ENCODE measurements at places on chromosomes 6 and 20.

- DNase-seq: no peak
- H3K4me1 ChIP-seq: peaks cover 4% of the 10 kb centered on the region
- H3K36me3 ChIP-seq: no peaks in the 10 kb centered on the region
- no peak overlapping the region for H3K27ac ChIP-seq
- H3K27me3 ChIP-seq: no peaks in the 10 kb centered on the region
These were observed 57.9 kb downstream of the HIVEP1 start for GRCh38 chr6:12069891-12070529.

DNA sequence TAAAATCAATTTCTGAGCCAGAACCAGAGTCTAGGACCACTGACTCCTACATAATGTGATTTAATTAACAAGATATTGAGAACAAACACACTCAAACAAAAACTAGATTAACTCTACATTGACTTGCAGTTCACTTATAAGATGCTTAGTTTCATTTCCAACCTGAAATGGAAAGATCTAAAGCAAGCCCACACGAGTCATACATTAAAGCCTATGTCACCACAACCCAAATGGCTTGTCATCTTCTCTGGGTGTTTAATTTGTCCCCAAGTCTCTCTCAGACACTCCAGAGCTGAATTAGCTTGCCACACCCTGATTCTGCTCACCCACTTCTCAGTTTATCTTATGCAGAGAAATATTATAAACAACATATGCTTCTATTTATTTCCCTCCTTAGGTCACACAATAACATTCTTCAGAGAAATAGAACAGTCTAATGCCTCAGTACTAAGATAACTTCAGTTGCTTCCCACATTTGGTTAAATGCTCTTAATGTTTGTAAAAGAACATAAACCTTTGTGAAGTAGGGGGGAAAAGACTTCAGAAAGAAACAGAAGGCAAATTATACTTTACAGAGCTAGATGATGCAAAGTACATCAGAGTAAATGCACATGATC is 8.8 kb upstream of the FBXO30 start:
- H3K4me1 ChIP-seq: no peaks in the 10 kb centered on the region
- H3K27me3 ChIP-seq: no peaks in the 10 kb centered on the region
- no peak for DNase-seq
- H3K36me3 ChIP-seq: no peaks in the 10 kb centered on the region
- H3K4me3 ChIP-seq: no peak overlapping the region

GRCh38 chr6:87806635-87807034 is 104.6 kb upstream of the AKIRIN2 start:
- H3K36me3 ChIP-seq: no peaks in the 10 kb centered on the region
- no peaks in the 10 kb centered on the region for H3K27me3 ChIP-seq
- H3K4me3 ChIP-seq: no peak overlapping the region
- no peak overlapping the region for H3K27ac ChIP-seq
- DNase-seq: peak; percentile 54

GRCh38 chr20:56392881-56393482 is 537 bp downstream of the CSTF1 start:
- DNase-seq: no peak
- H3K27ac ChIP-seq: peak overlapping the region; percentile 75
- H3K4me3 ChIP-seq: peak overlapping the region; percentile 89
- H3K4me1 ChIP-seq: peaks cover 17% of the 10 kb centered on the region

DNA sequence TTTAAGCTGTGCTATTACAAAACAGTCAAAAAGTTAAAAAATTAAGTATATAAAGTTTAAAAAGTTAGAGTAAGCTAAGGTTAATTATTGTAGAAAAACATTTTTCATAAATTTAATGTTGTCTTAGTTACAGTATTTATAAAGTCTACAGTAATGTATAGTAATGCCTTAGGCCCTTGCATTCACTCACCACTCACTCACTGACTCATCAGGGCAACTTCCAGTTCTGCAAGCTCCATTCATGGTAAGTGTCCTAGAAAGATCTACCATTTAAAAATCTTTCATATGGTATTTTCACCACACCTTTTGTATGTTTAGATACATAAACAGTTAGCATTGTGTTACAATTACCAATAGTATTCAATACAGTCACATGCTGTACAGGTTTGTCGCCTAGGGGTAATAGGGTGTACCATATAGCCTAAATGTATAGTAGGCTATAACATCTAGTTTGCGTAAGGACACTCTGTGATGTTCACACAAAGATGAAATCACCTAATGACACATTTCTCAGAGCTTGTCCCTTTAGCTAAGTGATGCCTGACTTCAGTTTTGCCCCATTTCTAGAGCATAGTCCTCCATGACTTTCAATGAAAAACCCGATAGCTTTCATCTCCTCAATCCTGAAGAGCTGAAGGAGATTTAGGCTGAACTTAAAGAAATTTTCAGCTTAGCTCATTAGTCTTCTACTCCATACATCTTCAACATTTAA is 14.9 kb upstream of the HLA-DRA start:
- H3K4me1 ChIP-seq: no peaks in the 10 kb centered on the region
- no peak for DNase-seq
- H3K4me3 ChIP-seq: no peak overlapping the region
- H3K27ac ChIP-seq: no peak overlapping the region
- no peaks in the 10 kb centered on the region for H3K36me3 ChIP-seq

DNA sequence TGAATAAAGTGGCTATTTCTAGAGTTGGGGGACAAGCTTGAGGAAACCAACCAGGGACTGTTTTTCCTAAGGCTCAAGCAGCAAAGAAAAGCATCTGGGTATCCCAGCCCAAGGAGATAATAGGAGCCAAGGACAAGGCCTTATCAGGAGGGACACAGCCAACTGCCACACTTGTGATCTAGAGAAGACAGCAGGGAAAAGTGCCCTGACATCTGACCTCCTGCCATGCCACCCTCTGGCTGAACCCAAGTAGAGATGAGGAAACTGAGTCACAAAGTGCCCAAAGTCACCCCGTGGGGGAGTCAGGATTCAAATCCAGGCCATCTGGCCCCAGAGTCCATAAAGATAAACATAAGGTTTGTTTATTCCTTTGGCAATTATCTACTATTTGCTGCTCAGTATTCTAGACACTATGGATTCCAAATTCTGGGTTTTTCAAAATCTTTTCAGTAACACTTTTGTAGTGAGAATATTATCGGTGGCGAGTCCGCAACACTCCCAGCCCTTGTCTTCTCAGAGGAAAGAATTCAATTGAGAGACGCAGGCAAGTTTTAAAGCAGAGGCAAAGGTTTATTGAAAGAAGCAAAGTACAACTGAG is 3.5 kb upstream of the LBP start:
- no peak for DNase-seq
- no peak overlapping the region for H3K27ac ChIP-seq
- no peaks in the 10 kb centered on the region for H3K4me1 ChIP-seq
- H3K27me3 ChIP-seq: peaks cover 6% of the 10 kb centered on the region

GRCh38 chr6:38040254-38040653 is 220.7 kb downstream of the ZFAND3 start:
- H3K27ac ChIP-seq: no peak overlapping the region
- no peak for DNase-seq
- no peak overlapping the region for H3K4me3 ChIP-seq

DNA sequence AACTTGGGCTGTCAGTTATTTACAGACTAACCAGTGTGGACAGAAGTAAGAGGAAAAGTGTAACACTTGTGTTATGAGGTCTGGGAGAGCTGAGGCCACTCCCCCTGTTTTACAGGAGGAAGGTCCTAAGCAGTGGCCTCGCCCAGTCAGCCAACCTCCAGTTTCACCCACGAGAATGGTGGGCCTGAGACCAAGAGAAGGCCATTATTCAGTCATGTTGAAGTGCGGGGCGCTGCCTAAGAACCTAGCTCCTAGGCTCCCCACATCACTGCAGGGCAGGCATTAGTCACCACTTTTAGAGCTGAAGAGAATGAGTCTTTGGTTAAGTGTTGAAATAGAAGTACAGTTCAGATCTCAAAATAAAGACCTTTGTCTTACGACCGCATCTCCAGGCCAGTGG is 27.9 kb downstream of the CDYL start:
- no peak overlapping the region for H3K27ac ChIP-seq
- no peaks in the 10 kb centered on the region for H3K36me3 ChIP-seq
- no peak overlapping the region for H3K4me3 ChIP-seq
- no peaks in the 10 kb centered on the region for H3K27me3 ChIP-seq
- peaks cover 14% of the 10 kb centered on the region for H3K4me1 ChIP-seq

- peaks cover 3% of the 10 kb centered on the region for H3K36me3 ChIP-seq
- H3K4me1 ChIP-seq: no peaks in the 10 kb centered on the region
- no peak overlapping the region for H3K4me3 ChIP-seq
- no peak for DNase-seq
These were observed 82.5 kb downstream of the PREX1 start for GRCh38 chr20:48745330-48745729.

DNA sequence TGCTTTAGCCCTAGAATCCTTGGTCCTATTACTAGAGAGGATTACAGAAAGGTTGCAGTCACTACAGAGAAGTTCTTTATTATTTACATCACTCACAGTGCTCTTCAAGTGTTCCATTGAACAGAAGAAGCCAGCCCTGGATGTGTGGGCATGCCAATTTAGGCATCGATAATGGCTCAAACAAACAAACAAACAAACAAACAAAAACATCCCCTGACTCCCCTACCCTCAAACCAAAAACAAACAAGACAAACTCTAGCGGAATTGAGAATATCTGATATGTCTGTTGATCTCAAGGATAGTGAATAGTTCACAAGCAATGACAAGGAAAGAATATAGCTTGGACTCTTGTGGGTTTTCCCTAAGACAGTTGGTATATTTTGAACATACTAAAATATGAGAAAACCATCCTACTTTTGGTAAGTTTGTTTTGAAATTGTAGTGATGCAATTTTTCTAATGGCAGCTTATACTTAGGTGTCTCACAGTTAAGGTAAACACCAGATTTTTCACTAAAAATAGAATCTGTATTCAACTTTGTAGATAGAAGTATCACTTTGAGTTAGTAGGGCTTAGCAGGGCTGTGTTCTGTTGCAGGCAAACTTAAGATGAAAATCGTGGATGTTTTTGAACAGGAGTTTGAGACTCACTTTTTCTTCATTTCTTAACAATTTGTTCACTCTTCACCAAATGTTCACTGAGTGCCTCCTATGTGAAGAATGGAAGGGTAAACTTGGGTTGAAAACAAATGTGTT is 92.8 kb upstream of the FAM184A start:
- no peaks in the 10 kb centered on the region for H3K27me3 ChIP-seq
- no peak for DNase-seq
- no peak overlapping the region for H3K4me3 ChIP-seq
- no peak overlapping the region for H3K27ac ChIP-seq
- H3K36me3 ChIP-seq: no peaks in the 10 kb centered on the region
- H3K4me1 ChIP-seq: no peaks in the 10 kb centered on the region

DNA sequence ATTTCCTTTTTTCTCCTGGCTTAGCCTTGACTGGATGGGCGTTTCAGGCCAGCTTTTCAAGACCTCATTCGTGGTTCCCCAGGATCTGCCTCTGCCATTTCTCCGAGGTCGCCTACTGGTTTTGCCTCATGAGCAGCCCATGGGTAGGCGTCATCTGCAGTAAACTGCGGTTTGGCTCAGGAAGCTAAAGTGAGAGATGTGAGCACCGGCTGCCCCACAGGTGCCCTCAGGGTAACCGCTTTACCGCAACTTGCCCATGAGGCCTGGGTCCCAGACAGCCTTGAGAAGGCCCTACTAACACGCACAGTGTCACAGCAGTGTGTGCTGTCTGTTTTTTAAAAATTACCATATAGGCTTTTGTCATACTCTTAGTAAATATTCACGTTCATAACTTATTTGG is 53.4 kb upstream of the TBXT start:
- H3K4me3 ChIP-seq: no peak overlapping the region
- no peaks in the 10 kb centered on the region for H3K4me1 ChIP-seq
- no peaks in the 10 kb centered on the region for H3K36me3 ChIP-seq
- H3K27ac ChIP-seq: no peak overlapping the region
- H3K27me3 ChIP-seq: no peaks in the 10 kb centered on the region
- DNase-seq: no peak

DNA sequence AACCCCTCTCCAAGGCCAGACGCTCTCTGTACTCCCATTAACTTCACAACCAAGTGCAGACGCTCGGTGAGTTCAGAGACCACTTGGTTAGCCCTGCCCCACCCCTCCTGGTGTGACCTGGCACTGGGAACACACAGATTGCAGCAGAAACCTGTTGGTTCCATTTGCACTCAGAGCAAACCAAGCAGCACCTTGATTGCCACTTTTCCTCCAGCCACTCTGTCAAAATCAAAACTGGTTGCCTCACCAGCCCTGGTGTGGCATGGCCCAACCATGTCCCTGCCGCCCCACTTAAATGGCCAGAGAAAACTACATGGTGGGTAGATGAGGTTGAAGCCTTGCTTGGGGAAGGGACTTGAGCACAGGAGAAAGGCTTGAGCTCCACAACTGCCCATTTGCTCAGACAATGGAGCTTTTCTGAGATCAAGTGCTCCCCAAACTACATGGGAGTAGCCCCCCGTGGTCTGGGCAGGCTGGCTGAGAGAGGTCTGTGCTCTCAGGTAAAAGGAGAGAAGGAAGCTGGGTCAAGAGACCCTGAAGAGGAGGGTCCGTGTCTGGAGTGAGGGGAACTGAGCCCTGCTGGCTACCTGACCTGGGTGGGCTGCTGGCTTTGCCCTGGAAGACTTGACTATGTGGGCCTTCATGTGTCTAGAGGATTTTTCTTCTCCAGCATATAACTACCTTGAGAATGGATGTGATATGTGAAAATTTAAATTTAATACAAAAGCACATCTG is 43.4 kb downstream of the PLCG1 start:
- H3K36me3 ChIP-seq: peaks cover 30% of the 10 kb centered on the region
- no peak overlapping the region for H3K4me3 ChIP-seq

GRCh38 chr6:30019819-30020218 is 41.2 kb upstream of the POLR1H start:
- no peaks in the 10 kb centered on the region for H3K4me1 ChIP-seq
- H3K36me3 ChIP-seq: no peaks in the 10 kb centered on the region
- H3K27ac ChIP-seq: no peak overlapping the region
- no peak for DNase-seq

- H3K27me3 ChIP-seq: no peaks in the 10 kb centered on the region
- peaks cover 15% of the 10 kb centered on the region for H3K4me1 ChIP-seq
- no peak overlapping the region for H3K27ac ChIP-seq
- DNase-seq: no peak
These were observed 22.7 kb upstream of the CCND3 start for GRCh38 chr6:41964201-41964887.

DNA sequence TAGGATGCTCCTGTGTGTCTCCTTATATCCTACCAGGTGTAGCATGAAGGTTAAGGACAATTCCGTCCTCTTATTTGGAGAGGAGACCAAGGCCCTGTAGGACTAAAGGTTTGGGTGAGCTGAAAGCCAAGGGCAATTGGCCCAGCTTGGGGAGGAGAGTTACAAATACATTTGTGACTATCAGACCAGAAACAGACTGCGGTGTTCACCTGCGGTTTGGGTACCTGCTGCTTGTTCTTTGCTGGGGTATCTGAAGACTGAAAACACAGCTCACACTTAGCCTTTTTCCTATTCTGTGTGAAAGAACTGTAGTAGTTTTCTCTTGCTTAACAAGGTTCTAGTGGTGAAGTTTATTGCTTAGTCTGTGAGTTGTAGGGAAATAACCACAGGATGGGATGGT is 55.0 kb downstream of the ESR1 start:
- no peak for DNase-seq
- no peaks in the 10 kb centered on the region for H3K27me3 ChIP-seq
- H3K4me3 ChIP-seq: no peak overlapping the region
- H3K36me3 ChIP-seq: no peaks in the 10 kb centered on the region
- H3K27ac ChIP-seq: no peak overlapping the region

- H3K36me3 ChIP-seq: no peaks in the 10 kb centered on the region
- no peak overlapping the region for H3K4me3 ChIP-seq
- no peak overlapping the region for H3K27ac ChIP-seq
- no peak for DNase-seq
These were observed 61.2 kb downstream of the C6orf52 start for GRCh38 chr6:10633216-10633615.

- no peak overlapping the region for H3K27ac ChIP-seq
- no peaks in the 10 kb centered on the region for H3K36me3 ChIP-seq
- H3K4me1 ChIP-seq: no peaks in the 10 kb centered on the region
- no peak for DNase-seq
- no peaks in the 10 kb centered on the region for H3K27me3 ChIP-seq
These were observed 525 bp upstream of the MAK start for GRCh38 chr6:10838794-10839333.

All from SJCRH30 (cell line).